ENCODE measurements at places on chromosomes 2 and 18.

DNA sequence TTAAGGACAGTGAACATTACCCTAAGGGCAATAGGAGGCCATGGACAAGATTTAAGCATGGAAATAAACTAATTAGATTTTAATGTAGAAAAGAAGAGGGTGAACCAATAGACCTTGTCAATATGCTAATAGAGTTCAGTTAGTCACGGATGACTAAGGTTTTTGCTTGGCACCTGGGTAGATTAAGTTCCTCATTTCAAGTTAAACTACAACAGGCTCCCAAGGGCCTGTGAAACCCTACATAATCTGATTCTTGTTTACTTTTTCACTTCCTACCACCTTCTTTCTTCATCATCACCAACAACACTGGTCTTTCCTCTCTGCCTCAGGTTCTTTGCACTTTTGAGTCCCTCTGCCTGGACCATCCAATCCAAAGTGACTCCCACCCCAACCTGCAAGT lies 14.8 kb downstream of the SP110 start:
- DNase-seq: no peak

DNA sequence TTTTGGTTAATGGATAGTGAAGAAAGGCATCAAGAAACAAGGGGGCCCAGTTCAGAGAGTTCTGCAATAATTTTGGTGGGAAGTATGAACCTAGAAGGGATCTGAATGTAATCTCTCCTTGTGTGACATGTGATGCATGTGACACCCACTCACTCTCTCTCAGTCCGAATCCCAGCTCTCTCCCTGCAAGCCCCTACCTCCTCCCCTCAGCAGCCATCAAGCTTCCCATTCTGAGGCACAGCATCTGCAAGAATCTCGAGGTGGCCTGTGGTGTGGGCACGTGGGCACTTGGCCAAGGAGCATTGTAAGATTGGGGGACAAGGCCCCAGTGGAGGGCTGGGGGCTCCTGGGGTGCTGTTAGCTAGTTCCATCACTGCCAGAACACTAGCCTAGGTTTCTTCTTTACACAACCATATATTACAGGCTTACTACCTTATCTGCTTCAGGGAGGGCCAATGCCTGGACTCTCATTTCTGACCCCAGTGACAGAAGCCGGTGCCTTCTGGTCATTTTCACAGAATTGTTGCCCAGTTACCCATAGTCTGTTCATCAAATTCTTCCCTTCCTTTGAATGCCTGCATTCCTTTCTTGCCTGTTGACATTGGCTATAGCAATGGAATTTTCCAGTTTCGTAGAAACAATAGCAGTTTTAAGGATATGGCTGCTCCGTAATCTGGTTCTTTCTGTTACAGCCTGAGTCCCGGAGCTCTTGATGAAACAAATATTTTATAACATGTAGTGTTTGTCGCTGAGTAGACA lies 13.3 kb upstream of the LCLAT1 start:
- no peak for DNase-seq

DNA sequence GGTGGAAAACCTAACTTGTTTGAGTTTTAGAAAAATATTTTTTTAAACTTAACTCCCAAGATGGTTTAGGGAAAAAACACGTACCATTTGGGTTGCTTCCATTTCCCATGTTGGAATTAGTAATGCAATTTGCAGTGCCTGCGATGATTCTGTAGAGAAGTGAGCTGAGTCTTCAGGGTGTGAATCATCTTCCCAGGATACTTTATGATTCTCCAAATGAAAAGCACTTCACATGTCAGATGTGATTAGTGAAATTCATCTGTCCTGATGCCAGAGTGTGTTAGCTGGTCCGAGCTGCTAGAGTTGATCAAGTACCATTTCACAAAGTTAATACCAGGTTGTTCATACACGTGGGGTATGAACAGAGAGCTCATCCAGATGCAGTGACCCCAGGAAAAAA lies 59.1 kb downstream of the ACOXL start:
- no peak for DNase-seq

DNA sequence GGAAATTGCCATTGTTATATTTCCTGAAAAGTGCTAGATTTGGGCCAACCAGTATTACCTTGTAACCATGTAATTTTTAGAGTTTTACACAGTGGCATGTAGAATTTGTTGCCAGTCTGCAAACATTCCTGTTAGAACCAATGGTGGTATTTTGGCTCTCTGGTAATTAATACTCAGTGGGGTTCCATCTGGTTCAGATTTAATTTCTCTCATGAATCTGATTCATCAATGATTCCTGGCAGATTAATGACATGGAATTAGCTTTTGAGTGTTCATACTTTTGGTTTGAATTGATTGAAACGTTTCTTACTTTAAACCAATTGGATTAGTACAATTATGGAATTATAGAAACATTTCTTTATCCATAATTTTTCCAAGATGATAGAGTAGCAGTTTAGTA lies 93.2 kb downstream of the MC4R start:
- DNase-seq: no peak

DNA sequence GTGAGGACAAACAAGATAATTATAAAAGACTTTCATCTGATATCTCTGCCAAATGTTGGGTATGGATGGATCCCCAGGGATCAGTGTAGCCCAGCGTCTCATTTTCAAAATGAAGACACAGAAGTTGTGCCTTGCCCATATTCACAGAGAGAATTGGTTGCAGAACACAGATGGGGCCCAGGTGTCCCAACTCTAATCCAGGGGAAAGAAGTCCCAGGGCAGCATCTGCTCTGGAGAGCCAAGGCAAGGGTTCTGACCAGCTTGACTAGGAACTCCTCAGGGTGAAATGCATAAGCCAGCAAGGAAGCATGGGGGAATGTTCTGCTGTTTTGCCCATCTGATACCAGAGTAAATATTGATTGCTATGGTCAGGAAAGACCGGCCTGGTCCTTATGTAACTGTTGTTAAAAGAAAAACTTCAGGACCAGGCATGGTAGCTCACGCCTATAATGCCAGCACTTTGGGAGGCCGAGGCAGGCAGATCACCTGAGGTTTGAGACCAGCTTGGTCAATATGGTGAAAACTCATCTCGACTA lies 68.7 kb upstream of the CABLES1 start:
- DNase-seq: no peak

GRCh38 chr18:79567481-79568147 lies 112.0 kb upstream of the CTDP1 start:
- no peak for DNase-seq

DNA sequence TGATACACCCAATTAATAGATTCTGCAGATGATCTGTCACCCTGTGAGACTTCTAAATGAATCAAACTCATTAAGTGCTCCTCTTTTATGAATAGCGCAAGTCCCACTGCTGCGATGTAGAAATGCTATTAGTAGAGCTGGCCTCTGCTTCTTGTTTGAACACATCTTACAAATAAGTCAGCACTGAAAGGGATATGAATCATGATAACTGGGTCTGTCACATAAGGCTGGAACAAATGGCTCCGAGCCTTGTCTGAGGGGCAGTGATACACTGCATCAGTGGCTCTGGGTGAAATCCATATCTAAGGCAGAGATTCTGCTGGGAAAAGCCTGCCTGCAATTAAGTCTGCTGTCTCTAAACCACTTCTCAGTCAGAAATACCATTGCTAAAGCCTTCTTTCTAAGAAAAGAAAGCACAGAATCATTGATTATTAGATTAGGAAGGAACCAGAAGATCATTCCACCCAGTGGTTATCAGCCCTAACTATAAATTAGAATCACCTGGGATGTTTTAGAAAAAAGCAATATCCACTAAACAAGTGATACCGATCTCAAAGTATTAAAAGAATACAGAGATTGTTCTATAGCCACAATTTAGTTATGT lies 75.2 kb downstream of the SLC5A7 start:
- no peak for DNase-seq

DNA sequence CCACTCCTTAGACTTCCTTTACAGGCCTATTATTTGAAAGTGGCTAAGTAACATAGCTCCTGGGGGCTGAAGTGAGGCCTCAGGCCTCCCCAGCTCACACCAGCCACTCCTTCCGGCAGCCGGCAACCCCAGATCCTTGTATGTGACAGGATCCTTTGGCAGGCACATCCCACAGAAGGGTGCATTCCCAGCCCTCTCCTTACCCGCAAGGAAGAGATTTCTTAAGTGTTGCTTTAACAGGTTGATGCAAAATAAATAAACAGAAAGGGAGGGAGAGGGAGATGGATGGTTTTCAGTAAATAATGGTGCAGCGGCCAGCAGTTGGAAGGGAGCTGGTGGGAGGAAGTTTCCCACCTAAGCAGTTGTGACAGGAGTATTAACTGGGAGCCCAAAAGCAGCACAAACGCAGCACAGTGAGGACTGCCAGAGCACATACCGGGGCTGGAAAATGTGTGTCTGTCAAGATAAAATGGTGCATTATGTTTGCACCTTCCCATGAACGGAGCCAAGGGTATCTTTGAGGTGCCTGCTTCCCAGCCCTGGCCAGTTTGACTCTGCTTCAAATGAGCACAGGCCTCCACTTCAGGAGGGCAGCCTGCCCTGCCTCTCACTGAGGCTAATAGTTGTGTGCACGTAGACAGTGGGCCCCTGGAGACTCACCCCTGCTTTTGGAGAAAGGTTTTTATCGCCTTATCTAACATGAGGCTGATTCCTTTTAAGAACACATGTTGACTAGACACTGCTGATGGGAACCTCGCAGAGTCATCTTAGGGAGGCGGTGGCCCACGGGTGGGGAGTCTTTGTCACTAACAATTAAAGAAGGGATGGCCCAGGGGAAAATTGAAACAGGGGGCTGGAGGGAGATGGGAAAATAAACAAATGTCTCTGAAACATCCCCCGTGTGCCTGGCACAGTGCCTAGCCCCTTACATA lies 32.8 kb downstream of the NRP2 start:
- no peak for DNase-seq

GRCh38 chr18:68533641-68534040 lies 181.3 kb downstream of the TMX3 start:
- no peak for DNase-seq

DNA sequence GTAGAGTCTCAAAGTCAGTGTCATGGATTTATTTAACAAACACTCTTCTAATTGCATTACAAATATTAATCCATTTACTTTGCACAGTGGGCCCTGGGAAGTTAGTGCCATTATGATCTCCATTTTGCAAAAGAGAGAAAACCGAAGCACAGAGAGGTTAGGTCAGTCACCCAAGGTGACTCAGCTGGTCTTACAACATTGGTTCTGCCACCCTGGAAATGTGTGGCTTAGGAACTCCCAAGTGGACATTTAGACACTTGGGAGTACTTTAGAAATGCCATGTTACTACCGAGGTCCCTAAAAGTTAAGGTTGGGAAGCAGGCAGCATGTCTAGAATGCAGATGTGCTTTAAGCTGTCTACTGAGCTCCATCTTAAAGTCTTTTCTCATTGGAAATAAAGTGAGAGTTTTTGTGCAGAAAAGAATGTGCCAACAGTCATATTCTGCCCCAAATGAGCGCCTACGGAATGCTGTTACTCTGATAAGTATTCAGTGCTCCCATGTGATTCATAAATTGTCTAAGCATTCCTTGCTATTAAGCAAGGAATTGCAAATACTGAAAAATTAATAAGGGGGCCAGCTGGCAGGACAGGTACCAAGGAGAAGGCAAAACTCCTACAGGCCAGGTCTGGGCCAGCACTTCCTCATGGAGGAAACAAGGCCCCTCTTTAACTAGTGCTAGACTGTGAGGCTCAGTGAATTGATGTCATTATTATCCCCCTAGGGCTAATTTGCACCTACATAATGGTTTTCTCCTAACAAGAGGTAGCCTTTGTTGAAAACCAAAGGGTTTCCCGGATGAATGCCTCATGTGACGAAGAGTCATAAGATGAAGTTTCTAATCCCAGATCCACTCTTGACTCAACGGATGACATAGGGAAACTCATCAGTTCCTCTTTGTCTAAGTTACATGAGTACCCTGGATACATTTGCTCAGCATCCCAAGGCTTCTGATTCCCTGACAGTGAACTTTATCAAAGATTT lies 16.3 kb downstream of the NRP2 start:
- DNase-seq: no peak

- DNase-seq: no peak
Measured at GRCh38 chr2:119029297-119029696, 87.3 kb downstream of the MARCO start.

DNA sequence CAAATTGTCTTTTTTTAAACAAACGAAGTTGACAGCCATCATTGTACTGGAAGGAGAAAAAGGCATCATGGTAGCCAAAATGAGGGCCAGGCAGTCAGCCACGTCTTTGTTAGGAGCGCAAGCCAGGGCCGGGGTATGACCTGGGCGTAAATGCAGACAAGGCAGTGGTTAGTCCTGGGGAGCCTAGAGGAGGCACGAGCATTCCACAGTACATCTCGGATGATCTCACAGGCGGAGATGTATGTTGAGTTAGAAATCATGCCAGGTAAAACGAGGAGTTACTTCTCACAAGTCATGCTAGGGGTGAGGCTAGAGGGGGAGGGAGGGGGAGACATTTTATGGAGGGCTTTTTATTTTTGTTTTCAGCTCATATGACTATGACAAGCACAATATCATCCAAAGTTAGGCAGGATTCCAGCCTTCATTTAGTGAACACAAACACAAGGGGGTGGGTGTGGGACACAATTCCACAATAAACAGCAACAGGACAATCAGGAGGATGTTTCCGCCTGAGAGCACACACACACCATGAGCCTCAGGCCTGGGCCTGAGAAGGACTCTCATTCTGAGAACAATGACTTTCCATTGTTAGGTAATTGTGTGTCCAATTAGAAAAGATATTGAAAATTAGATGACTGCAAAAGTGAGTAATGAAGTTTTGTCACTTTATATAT lies 64.4 kb upstream of the PGAP1 start:
- peak; percentile 9 for DNase-seq

GRCh38 chr18:64717026-64717425 lies 568.1 kb upstream of the LINC00305 start:
- DNase-seq: no peak

- no peak for DNase-seq
Measured at GRCh38 chr18:48858676-48859075, 92.1 kb downstream of the SMAD7 start.

DNA sequence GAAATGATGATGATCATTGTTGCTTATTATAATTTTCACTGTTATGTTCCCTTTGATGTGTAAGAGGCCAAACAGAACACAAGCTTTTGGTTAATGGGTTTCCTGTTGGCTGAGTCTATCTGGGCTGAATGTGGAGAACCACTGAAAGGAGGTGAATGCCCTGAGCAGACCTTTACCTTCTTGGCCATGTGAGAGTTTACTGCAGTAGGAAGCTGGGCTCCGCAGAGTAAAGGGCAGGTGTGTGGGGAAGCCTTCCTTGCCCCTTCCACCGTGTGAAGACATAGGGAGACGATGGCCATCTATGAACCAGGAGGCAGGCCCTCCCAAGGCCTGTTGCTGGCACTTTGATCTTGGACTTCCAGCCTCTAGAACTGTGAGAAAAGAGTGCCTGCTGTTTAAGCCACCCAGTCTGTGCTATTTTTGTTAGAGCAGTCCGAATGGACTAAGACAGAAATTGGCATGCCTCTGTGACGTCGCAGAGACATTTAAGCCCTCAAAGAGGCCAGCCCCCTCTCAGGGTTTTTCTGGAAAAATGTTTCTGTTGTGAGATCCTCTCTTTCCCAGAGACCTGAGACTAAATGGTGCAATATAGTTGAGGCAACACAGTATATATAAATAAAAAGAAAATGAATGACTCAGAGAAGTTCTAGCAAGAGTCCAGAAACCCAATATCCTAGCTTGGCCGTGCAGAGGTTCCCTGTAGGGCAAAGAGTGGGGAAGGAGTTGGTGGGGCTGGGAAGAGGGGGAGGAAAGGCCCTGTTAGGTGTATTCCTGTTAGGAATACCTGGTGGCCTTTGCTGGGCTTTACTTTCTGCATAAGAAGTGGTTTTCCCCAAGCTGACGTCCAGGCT lies 121.9 kb upstream of the LGALSL start:
- DNase-seq: no peak

GRCh38 chr18:10804126-10804525 lies 278.3 kb downstream of the NAPG start:
- peak; percentile 67 for DNase-seq

Measured in NCI-H1105 treated with DMSO at 0.1 percent for 48 hours (cell line).